SK-N-DZ (cell line): ENCODE measurements at places on chromosomes 1 and 21.

GRCh38 chr1:18893120-18893519 is 9.2 kb downstream of the ALDH4A1 start:
- no peak for DNase-seq

GRCh38 chr21:34988139-34988538 is 61.0 kb downstream of the RUNX1 start:
- DNase-seq, result no peak

DNA sequence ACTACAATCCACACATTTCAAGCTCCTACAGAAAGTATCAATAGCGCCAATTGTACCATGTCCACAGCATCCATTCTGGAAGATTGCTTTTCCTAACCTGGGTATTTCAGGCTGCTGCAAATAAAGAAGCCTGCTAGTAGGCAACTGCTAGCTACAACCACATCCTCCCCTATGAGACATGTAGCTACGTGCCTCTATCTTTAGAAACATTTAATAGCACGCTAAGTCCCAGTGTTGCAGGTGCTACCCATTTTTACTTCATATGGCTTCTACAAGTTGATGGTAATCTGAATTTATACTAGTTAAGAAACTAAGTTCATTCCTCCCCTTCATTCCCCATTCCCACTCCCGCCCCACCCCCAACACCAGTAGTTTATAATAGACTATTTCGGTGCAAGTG is 7.4 kb upstream of the AMPD1 start:
- no peak for DNase-seq

DNA sequence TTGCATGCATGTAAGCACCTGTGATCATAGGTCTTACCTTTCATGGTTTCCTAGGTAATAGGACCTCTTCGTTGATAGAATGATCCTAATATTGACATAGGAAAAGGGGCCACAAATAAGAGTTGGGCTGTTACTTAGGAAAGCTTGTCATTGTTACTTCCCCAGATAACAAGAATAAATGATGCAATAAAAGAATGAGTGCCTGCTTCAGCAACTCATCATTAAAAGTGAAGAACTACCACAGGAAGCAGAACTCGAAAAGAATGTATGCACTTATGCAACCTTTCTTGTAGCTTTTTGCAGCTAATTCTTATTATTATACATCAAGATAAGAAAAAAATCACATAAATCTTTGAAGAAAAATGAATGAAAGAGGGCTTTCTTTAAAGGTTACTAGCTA is 548.6 kb downstream of the LTN1 start:
- no peak for DNase-seq

GRCh38 chr1:38004284-38005108 is 818 bp downstream of the FHL3 start:
- no peak for DNase-seq

- peak; percentile 90 for DNase-seq
Measured at GRCh38 chr1:232319072-232319471, 310.9 kb downstream of the SIPA1L2 start.

- no peak for DNase-seq
Measured at GRCh38 chr1:225488676-225489075, 60.8 kb upstream of the LBR start.

DNA sequence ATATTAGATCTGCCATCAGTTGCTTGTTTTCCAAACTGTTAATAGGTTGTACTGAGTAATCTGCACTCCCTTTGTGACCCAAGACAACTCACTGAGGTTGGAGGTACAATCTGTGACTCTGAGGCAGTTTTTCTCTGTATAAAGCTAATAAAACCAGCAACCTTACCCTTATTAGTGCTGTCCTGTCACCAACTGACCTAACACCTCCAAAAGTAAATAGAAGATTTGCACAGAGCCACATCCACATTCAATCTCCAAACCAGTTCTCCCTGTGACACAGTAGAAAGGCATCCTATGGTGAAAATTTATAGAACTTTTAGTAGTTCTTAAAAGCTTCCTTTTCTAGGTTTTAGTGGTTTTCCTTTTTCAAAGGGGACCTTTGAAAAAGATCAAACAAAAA is 140.4 kb upstream of the ADGRL2 start:
- DNase-seq, result no peak

DNA sequence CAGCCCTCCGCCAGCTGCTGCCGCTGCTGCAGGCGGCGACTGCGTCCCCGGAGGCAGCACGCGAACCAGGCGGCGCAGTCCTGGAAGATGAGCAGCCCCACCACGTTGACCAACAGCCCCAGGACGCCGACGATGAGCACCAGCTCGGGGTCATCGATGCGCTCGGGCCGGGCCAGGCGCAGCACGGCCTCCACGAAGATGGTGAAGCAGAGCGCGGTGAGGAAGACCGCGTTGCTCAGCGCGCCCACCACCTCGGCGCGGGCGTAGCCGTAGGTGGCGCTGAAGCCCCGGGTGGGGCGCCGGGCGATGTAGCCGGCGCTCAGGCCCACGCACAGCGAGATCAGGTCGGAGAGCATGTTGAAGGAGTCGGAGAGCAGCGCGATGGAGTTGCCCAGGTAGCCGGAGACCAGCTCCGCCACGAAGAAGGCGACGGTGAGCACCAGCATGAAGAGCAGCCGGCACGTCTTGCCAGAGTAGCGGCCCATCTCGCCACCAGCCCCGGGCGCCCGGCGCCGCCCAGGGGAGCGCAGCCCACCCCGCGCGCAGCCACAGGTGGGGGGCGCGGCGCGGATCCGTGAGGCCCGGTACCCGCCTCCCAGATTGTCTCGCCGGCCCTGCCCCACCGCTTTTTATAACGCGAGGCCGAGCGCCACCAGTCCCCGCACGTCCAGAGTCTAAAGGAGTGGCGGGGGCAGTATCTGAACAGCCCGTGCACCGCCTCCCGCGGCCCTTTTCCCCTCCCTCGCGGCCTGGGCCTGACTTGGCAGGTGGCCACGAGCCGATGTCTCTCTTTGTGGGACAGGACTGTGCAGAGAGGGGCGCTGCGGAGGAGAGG is at the start of gene SLC30A10:
Gene SLC30A10, minus strand, starts transcription at position 602 of the 835 bp plus-strand sequence. Its CDS starts 117 bp downstream, at position 485.
- DNase-seq, result peak; percentile 35
